ENCODE measurements at places on chromosomes 4 and X.

DNA sequence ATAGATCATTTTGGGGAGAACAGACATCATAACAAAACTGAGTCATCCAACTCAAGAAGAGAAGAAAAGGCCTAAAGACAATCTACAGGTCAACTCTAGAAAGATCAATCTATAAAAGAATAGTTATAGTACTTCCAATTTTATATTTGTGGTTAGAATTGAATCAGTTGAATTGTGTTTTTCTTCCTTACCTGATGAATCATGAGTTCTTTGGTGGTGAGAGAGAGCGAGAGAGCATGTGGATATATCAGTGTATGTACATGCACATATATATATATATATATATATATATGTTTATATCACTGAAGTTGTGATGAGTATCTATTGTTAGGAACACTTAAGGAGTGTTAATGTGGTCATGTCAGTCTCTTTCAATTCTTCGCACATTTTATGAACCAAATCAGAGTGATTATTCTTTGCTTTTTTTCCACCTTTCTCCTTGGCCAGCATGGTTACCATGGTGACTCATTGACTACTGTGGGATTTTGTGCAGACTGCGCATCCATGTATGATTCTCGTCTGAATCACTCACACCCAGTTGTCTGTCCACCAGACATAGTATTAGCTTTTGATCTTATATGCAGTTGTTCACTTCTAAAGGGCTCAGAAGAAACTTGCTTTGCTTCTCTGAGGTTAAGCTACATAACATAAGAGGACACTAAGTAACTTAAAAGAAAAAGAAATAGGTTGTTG, 90.4 kb upstream of the RAB40AL start:
- no peak for DNase-seq

DNA sequence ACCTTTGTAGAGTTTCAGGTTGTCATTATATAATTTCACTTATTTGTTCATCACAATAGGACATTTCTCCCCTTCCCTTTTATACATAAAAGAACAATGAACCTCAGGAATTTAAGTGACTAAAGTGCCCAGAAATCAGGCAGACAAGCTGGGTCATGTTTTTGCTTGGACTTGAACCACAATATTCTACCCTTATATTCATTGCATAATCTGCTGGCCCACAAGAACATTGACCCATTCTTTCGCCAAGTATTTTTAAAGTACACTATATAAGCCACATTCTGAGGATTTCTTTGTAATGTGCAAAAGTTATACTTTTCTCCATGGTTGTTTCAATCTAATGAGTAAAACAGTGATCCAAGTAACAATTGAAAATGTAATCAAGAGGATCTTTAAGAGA, 637.5 kb upstream of the SLIT2 start:
- no peak for DNase-seq

- DNase-seq: no peak
Measured at GRCh38 chr4:31341601-31342359, 621.6 kb downstream of the PCDH7 start.

DNA sequence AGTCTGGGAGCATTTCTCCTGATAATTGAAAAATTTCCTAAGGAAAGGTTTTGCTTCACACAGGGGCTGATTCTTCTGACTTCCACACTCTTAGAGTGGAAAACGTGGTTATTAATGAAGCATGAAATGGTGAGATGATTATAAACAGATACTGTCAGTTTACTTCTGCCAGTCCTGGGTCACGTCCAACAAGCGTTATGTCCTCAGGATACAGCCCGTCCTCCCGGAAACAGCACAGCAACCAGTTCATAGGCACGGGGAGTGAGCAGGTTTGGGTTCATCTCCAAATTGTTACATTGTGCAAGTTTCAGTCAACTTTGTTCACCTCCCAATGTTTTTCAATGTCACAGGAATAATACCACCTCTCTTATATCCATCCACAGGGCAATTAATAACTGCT, 98.8 kb downstream of the NPNT start:
- no peak for DNase-seq

- no peak for DNase-seq
Measured at GRCh38 chr4:87179751-87180150, 40.7 kb downstream of the KLHL8 start.

DNA sequence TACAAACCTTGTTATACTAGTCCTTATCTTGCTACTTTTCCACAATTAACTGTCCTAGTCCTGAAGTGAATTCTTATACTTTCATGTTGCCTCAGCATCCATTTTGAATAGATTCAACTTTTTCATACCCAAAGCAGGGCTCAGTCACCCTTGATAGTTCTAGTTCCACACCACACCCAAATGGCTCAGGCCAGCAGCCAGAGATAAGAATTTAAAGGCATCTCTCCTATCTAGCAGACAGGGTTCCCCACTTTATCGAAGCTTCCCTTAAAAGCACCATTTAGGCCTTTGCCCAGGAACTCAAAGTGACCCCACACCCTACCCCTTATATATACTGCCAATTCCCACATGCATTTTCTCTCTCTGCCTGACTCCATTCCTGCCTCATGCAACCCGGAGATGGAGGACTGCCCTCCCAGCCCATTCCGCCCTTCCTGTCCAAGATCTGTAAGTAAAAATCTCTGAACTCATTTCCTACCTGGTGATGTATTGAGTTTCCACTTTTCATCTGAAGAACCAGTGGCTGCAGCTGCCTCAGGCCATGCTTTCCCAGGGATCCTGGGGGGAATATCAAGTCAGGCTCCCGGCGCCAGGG, 63.7 kb upstream of the TXK start:
- no peak for DNase-seq

DNA sequence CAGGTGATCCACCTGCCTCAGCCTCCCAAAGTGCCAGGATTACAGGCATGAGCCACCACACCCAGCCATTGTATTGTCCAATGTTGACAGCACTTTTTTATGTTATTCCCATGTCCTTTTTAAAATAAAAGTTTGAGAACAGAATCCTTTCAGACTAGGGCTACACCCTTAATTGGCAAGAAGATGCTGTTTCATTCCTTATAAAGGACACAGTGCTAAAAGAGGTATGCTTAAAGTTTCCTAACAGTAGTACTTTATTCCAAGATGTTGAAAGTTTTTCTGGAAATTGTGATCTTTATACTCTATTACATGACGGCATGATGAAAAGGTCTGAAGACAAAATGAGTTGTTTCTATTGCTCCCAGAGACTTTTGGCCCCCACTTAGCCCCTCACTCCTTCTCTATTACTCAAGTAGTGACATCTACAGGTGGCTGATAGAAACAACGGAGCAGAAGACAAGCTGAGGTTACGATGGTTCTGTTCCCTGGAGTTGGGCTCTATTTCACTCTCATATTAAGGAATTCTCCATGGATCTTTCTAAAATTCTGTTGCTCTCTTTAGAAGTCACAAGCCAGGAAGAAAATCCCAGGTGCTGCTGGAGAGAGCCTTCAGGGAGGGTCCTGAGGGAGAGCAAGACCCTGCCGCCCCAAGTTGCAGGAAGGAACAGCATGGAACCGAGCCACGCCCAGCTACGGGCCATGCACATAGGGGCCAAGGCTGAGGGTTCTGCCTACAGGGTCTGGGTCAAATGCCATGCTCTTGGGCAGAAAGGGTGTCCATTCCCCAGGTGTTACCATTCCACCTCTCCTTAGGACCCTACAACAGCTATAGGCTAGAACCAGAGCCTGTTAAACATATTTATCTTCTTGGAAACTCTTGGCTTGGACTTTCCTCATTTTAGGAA, 22.8 kb downstream of the RPL9 start:
- no peak for DNase-seq

DNA sequence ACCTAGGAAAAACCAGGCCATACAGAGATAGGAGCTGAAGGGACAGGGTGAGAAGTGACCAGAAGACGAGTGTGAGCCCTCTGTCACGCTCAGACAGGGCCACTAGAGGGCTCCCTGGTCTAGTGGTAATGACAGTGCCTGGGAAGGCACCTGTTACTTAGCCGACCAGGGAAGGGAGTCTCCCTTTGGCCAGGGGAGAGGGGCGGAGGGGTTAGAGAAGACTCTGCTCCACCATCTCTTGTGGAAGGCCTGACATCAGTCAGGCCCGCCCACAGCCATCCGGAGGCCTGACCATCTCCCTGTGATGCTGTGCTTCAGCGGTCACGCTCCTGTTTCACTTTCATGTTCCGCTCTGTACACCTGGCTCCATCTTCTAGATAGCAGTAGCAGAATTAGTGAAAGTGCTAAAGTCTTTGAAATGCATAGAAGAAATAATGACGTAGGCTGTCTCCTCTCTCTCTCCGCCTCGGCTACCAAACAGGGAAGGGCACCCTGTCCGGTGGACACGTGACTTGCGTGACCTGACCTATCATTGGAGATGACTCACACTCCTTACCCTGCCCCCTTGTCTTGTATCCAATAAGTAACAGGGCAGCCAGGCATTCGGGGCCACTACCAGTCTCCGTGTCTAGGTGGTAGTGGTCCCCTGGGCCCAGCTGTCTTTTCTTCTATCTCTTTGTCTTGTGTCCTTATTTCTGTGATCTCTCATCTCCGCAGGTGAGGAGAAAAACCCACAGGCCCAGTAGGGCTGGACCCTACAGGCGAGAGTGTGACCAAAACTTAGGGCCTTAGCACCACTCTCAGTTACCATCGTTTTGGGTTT, 26.7 kb downstream of the HTT-AS start:
- no peak for DNase-seq

- DNase-seq: no peak
Measured at GRCh38 chrX:109484886-109485285, 3.0 kb upstream of the GUCY2F start.

GRCh38 chr4:26152056-26152455, 168.8 kb upstream of the RBPJ start:
- DNase-seq: no peak

DNA sequence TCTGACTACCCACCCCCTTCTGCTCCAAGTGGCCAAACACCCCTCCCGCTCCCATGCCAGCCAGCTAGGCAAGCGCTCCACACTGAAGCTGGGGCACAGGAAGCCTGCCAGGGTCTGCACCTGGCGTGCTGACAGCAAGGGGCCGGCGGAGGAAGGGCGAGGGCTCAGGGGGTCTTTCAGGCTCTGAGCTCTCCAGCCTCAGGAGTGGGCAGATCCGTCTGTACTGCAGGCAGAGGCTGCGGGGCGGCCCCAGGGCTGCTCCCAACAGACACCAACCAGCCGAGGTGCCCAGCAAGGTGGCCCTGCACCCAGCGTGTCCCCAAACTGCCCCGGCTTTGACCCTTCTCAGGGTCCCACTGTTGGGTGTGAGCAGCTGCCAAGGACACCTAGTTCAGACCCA, 14.8 kb downstream of the FAM53A start:
- no peak for DNase-seq

DNA sequence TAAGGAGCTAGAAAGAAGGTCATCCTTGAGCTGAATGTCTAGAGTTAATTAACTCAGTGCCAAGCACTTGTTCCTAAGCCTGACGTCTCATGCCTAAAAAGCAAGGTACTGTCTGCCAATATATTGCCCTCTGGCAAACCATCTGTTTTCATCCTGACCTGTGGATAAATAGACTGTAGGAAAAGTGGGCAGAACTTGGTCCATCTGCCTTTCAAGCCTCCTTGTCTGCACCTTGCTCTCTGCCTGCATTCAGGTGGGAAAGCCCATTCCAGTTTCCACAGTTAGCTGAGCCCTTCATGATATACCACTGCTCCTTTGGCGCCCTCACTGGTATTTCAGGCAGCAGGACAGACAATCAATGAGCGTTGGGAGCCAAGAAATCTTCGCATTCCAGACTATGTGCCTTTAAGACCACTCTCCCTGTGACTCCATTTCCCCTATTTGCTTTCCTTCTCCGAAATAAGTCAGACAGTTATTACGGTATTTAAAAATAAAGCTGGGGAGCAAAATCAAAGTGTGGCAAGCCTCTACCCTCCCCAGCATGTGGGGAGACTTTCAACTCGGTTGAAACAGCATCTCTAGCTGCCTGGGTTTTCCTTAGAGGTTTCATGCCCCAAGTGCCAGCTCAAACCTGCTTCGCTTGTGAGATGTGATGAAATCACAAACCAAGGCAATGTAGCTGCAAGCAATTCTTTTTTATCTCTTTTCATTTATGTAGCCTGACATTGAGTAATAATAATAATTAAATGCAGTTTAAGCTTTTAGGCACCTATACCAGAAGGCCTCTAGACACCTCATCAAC, 2.5 kb upstream of the CCDC149 start:
- no peak for DNase-seq

DNA sequence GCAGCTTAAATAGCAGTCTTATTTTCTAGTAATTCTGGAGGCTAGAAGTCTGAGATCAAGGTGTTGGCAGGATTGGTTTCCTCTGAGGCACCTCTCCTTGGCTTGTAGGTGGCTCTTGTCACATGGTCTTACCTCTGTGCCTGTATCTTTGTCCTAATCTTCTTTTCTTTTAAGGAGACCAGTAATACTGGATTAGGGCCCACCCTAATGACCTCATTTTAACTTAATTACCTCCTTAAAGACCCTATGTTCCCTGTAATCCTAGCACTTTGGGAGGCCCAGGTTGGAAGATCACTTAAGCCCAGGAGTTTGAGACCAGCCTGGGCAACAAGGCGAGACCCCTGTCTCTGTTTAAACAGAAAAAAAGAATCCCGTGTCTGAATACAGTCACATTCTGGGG, 38.9 kb downstream of the ARHGAP10 start:
- no peak for DNase-seq

DNA sequence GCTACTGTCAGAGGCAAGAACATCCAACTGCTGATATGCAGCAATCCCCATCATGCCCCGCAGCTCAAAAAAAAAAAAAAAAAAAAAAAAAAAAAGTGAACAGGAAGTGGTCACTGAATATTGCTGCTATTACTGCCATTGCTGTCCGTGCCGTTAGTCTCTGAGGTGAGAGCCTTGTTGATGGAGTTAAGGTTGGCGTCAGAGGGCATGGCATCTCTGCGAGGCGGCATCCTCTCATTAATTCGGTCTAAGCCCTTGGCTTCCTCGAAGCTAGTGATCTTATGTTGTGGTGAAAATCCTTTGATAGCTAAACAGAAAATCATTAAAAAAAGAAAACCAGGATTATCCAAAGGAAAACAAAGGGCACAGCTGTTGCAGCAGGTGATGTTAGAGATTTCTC, 321.6 kb downstream of the PPP3CA start:
- DNase-seq: no peak

DNA sequence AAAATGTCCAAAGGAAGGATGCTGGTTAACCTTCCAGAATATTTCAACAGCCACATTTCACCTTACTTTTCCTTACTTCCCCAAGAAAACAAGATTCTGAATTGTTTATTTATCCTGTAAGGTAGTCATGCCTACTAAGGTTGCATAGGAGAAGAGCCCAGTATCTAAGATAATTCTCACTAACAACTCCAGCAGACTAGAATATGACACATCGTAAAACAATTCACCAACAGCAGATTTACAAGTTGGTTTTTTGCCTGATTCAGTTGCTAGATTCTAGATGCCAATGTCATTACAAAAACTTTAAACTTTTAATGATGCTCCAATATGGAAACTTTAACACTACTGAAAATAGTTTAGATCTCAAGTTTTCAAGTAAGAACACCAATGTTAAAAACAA, 176.4 kb downstream of the IL13RA2 start:
- DNase-seq: no peak
